ENCODE measurements at places on chromosomes 4 and X. TPM values are rescaled to one million over a fixed set of nuclear protein-coding genes. Genes with fewer than 3 reads are reported as not detected.

Gene FGG
- total RNA-seq, result 2.8 TPM

Gene HPGD
- 9.4 TPM for total RNA-seq

DNA sequence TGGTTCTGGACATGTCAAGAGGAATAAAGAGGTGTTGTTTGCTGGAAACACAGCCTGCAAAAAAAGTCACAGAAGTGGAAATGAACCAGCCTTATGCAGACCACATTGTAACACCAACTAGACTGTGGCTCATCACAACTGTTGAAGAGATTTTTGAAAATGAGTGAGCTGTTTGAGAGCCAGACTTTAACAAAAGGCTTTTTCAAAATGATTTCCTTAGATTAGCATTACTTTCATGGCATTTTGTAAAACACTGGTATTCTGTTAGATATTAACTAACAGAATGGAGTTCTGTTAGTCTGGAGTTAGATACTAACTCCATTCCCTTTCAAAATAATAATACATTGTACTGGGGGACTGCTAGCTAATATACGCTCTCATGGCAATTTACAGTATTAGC, 60.6 kb upstream of the GABRA2 start:
- no peaks in the 10 kb centered on the region for H3K36me3 ChIP-seq
- no peak overlapping the region for H3K27ac ChIP-seq
- H3K4me3 ChIP-seq, result no peak overlapping the region
- H3K4me1 ChIP-seq, result no peaks in the 10 kb centered on the region
- DNase-seq, result no peak
- H3K27me3 ChIP-seq, result no peaks in the 10 kb centered on the region

DNA sequence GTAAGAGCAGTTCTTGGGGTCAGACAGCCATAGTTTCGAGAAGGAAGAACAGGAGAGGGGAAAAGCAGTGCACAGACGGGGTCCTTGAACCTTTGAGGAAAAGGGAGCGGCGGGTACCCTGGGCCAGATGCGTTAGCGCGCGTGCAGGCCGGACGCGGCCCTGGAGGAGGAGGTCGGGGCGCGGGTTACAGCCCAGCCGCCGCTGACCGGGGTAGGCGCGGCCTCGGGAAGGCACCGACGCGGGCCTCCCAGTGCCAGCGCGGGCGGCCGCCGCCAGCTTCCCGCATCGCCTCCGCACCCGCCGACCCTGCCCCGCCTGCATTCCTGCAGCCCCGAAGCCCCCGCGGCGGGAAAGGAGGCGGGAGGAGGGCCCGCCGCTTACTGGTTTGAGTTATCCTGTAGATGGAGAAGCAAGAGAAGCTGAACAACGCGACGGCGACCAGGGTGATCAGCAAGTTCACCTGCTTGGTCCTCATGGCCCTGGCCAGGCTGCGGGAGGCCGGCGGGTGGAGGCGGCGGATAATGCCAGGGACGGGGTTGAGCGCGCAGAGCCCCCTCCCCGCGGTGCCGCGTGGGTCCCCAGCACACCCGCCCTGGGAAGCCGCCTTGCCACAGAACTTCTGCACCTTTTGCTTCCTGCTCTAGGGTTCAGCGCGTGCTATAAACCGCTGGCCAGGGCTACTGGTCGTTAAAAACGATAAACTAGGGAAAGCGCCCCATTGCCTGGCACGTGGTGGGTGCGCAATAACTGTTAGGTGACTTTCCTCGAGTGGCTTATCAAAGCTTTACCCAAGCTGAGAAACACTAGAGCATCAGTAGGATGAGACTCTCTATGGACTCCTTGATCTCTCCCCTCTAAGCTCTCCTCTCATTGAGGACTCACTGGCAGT, at the start of gene MGAT4D:
Gene MGAT4D, minus strand, starts transcription at position 547 of the 890 bp plus-strand sequence. Its CDS starts 71 bp downstream, at position 476.
- H3K4me3 ChIP-seq, result no peak within 1 kb of the TSS
- no peak within 1 kb of the TSS for H3K27ac ChIP-seq
- H3K4me1 ChIP-seq, result no peaks in the 10 kb centered on the region
- no peaks in the 10 kb centered on the region for H3K36me3 ChIP-seq
- DNase-seq, result peak; percentile 37
- H3K27me3 ChIP-seq, result peaks cover 14% of the 10 kb centered on the region

- DNase-seq, result no peak
- no peak overlapping the region for H3K4me3 ChIP-seq
Observed at GRCh38 chr4:151908734-151909497, 148.1 kb upstream of the GATB start.

DNA sequence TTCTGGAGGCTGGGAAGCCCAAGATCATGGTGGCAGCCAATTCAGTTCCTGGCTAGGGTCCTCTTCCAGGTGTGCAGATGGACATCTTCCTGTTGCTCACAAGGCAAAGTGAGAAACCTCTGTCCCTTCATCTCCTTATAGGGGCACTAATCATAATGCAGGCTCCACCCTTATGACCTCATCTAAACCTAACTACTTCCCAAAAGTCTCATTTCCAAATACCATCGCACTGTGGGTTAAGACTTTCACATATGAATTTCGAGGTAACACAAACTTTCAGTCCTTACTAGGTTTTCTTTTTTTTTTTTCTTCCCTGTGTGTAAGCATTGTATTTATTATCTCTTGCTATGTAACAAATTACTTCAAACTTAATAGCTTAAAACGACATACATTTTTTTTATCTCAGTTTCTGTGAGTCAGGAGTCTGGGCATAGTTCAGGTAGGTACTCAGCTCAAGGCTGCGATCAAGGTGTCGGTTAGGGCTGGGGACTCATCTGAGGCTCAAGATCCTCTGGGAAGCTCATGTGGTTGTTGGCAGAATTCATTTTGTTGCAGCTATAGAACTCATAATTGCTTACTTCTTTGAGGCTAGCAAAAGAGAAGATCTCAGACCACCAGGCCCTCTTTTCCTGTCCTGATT, 204.7 kb upstream of the STK26 start:
- H3K27ac ChIP-seq, result no peak overlapping the region
- H3K36me3 ChIP-seq, result no peaks in the 10 kb centered on the region
- H3K4me1 ChIP-seq, result no peaks in the 10 kb centered on the region
- DNase-seq, result no peak
- H3K27me3 ChIP-seq, result no peaks in the 10 kb centered on the region
- no peak overlapping the region for H3K4me3 ChIP-seq

DNA sequence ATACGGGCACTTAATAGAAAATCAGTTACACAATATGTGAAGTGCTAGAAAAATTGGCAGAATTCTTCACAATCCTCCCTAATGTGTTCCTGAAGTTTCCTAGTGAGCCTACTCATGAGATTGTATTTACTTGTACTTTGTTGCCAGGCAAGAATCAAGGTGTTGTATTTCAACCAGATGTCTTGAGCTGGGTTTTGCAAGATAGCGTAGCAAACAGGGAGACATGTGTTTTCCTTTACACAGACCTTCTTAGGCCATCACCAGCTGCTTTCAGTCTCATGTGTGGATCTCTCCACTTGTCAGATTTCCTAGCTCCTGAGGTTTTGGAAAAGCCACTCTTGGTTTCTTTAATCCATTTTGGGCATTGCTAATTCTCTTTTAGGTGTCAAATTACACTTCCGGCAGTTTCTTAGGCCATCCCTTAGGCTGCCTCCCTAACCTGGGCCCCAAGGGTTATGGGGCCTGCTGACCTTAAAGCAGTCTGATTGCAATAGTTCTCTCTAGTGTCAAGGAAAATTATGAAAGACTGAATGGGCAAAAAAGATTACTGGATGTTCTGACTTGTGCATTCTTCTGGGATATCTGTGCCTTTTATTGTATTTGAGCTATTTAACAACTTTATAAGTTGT, 12.2 kb upstream of the EDA start:
- no peak overlapping the region for H3K27ac ChIP-seq
- H3K36me3 ChIP-seq, result no peaks in the 10 kb centered on the region
- H3K27me3 ChIP-seq, result no peaks in the 10 kb centered on the region
- DNase-seq, result peak; percentile 58

DNA sequence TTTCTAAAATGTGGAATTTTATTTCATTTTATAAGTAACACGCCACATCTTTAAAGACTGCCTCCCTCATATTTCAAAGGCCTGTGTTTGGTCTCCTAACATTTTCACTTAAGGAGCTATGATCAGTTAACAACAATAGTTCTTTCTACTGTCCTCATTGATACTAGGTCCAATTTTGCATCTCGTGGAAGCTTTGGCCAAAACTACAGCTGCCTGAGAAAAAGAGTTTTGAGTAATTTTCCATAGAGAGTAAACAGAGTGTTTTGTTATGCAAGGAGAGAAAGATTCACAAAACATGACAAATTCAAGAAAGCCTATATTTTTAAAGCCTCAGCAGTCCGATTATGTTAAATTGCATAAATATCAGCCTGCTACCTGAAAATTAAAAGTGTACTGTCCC, 11.4 kb upstream of the PCDH18 start:
- H3K27me3 ChIP-seq, result no peaks in the 10 kb centered on the region
- no peak overlapping the region for H3K4me3 ChIP-seq
- no peaks in the 10 kb centered on the region for H3K36me3 ChIP-seq
- H3K4me1 ChIP-seq, result no peaks in the 10 kb centered on the region
- H3K27ac ChIP-seq, result no peak overlapping the region
